Heart right ventricle (tissue), 16 donors: ENCODE measurements at places on chromosomes 12 and 14. TPM values are rescaled to one million over a fixed set of nuclear protein-coding genes. Genes with fewer than 3 reads are reported as not detected.

Gene GDF3
- 0.21 TPM for total RNA-seq

Gene POMT2
- 10.5 TPM for total RNA-seq

Gene OR6C6
- total RNA-seq = not detected

Gene EXOC3L4
- total RNA-seq = not detected

Gene DPY19L2
- total RNA-seq = 55.5 TPM

Gene BORCS5
- total RNA-seq = 10.6 TPM

Gene SLC5A8
- total RNA-seq = not detected

Gene PTCSC3
- not detected for total RNA-seq

Gene ESPL1
- 0.25 TPM for total RNA-seq

Gene AKAP5
- total RNA-seq = 0.15 TPM
